ENCODE measurements at places on chromosomes 3 and 15.

- DNase-seq: no peak
Observed at GRCh38 chr3:156642750-156643728, 31.4 kb upstream of the TIPARP start.

GRCh38 chr3:46575577-46576222, 9.6 kb upstream of the LRRC2 start:
- DNase-seq: no peak

DNA sequence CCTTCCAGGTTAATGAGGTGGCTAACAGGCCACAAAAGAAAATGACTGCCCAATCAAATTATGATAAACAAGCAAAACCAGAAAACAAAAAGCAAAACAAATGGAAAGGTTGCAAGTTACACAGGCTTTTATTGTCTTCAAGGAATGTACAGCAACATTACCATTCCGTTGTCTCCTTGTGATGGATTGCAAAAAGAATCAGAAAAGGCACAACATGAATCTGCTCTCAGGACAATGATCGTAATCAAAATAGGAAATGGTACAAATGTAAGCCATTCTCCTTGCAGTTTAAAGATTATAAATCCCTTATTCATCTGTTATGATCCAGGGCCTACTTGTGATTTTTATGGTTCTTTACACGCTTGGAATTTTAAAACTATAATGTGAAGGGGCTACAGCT, 125.8 kb downstream of the ECT2 start:
- no peak for DNase-seq

DNA sequence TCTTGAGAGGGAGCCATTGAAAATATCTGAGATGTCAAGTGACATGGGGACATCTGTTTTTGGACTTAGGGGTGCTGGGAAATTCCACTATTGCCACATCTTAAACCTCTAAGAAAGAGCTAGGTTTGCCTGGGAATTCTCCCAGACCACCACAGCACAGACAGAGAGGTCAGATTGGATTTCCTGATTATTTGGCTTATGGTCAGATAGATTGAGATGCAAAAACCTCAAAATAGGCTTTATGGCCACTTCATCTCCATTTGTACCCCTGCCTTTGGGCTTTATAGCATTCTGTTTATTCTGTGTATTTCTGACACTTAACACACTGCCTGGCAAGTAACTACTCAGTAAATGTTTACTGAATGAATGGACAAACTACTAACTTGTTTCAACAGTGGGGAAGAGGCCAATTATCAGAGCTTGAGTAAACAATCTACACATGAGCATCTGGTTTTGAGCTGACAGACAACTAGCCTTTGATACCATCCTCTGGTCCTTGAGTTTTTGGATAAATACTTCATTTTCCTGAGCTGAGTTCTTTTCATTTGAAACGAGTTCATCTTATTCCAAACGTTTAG, 81.8 kb downstream of the TP63 start:
- DNase-seq: no peak

- DNase-seq: no peak
Observed at GRCh38 chr3:193040836-193041672, 123.4 kb upstream of the MB21D2 start.

DNA sequence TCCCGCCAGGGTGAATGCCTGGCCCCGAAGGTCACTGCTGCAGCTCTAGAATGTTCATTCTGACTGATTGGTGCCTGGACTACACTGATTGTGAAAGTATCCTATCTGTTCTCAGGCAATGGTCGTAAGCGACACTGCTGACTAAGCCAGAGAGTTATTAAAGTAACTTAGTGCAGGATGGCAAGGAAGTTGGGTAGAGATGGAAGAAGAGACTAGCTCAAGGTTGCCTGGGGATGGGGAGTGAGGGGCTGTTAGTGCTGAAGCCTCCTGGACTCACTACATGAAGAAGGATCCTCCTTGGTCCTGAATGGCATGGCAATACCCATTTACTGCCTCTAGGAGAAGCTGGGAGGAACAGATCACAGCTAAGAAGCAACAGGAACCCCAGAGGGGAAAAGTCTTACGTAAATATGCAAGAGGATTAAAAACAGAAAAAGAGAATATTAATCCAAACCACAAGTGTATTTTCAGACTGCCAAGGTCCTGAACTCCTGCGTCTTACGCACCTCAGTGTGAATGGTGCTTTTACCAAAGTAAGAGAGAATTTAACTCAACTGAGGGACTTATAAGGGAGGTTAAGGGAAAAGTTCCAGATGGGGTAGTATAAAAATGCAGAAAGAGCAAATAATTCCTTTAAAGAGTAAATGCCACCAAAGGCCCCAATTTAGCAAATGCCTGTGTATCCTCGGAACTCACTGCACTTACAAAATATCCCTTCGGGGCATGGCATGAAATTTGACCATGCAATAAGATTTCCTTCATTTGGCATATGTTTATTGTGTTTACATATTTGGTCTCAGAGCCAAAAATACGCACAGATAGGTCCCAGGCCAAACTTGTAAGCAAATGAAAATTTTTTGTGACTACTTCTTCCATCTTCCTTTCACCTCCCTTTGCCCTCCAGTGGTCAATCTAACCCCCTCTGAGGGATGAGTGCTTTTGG, 64.0 kb upstream of the DGKG start:
- no peak for DNase-seq

DNA sequence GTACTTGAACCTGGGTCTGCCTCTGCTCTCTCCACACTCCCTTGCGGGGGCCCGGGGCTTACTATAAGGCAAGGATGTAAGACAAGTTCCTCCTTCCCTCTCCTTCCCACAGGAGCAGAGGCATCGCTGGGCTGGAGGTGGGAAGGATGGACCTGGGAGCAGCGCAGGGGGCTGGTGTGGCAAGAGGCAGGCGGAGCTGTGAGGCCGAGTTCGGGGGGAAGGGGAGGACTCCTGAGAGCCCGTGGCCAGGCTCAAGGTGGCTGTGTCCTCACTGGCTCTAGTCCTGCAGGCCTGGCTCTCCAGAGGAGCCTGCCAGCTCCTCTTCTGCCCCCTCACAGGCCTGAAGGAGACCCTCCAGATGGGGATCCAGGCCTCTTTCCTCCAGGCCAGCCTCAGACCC, 1.0 kb upstream of the NR2E3 start:
- no peak for DNase-seq

DNA sequence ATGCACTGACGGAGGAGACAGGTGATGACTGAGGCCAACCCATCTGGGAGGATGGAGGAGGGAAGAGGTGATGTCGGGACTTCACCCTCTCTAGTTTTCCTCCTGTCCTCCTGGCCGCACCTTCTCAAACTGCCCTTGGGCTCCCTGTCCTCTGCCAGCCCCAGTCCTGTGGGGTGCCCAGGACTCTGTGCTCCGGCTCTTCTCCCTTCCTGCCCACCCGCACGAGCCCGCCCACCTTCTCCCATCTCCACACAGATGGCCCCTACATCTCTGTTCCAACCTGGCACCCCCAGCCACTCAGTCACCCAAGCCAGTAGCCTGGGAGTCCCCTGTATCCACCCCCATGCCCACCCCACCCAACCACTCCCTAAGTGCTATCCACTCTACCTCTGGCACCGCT, 206.7 kb upstream of the LINGO1 start:
- DNase-seq: no peak

- no peak for DNase-seq
Observed at GRCh38 chr15:57529748-57530147, 62.0 kb upstream of the MYZAP start.

DNA sequence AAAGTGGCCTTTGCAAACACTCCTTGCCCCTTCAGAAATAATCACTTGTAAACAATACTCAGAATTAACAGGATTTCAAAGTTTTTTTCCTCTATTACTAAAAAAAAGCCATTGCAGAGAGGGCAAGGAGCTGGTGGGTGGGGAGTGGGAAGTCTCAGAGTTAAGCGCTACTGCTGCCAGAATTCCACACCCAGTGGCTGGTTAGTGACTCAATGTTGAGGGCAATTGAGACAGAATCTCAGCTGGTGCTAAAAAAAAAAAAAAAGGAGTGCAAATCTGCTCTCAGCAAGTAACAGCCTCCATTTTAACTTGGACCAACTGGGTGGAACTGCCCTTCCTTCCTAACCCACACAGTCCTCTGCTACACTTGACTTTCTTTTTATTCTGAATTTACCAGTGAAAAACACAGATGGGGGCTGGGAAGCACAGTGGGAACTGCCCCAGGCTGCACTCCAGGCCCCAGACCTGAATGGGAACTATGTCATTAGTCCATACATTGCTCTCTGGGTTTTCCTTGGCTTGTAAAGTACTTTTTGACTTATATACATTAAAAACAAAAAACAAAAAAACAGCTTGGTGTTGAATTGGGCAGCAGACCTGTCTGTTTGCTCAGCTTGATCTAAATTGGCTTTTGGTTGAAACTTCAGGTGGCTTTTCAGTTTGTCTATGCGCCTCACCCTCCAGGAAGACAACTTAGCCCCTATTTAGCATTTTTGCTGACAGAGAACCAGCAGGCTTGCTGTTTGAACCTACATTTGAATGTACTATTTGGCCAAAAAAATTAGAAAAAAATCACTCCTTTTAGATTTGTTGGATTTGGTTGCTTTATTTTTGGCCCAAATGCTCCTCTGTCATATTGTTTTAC, 357.8 kb upstream of the TBL1XR1 start:
- DNase-seq: no peak

DNA sequence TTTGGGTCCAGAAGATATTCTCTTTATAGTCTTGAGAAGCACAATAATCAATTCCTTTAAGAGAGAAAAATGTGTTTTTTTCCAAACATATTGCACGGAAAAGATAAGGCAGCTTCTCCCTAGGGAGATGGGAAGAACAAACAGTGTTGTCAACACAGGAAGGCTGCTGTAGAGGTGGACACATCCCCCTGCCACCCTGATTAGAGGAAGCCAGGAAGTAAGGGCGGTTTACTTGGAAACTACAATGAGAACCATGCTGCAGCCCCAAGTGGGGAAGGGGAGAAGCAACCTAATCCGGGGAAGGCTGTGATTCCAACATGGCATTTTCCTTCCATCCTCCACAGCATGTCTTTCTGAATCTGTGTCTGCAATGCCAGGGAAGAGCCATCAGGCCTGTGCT, 256.9 kb upstream of the TGFBR2 start:
- DNase-seq: no peak

- DNase-seq: no peak
Observed at GRCh38 chr15:32743411-32744140, 25.8 kb downstream of the GREM1 start.

DNA sequence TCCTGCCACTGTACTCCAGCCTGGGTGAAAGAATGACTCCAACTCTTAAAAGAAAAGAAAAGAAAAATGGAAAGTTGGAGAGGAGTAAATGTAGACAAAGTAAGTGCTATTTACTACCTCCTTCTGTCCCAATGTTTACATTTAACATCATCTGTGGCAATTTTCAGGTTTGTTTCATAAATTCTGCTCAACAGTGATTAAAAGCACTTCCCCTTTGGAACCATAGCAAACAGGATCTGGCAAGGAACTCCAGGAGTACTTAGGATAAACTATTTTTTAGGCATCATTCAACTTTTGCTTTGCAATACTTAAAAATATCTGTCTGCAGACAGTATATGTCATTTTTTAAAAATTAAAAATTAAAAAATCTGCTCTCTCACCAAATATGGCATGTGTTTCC, 5.5 kb upstream of the CX3CR1 start:
- no peak for DNase-seq

GRCh38 chr15:41620536-41621199, 39.5 kb upstream of the MGA start:
- DNase-seq: no peak

DNA sequence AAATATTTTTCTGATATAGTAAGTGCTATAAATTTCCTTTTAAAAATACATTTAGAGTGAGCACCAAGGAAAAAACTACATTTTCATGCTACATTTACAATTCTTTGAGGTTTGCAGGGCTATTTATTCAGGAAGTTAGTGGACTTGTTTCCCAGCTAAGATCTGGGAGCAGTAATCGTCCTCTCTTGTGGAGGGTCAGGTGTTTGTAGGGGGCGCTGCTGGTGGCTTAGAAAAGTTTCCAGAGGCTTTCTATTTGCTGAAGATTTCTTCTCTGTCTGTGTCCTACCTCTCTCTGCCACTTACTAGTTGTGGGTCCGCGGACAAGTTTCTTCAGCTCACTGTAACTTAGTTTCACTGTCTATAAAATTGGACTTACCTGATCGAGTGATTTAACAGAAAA, 163.9 kb downstream of the PEX5L start:
- no peak for DNase-seq

DNA sequence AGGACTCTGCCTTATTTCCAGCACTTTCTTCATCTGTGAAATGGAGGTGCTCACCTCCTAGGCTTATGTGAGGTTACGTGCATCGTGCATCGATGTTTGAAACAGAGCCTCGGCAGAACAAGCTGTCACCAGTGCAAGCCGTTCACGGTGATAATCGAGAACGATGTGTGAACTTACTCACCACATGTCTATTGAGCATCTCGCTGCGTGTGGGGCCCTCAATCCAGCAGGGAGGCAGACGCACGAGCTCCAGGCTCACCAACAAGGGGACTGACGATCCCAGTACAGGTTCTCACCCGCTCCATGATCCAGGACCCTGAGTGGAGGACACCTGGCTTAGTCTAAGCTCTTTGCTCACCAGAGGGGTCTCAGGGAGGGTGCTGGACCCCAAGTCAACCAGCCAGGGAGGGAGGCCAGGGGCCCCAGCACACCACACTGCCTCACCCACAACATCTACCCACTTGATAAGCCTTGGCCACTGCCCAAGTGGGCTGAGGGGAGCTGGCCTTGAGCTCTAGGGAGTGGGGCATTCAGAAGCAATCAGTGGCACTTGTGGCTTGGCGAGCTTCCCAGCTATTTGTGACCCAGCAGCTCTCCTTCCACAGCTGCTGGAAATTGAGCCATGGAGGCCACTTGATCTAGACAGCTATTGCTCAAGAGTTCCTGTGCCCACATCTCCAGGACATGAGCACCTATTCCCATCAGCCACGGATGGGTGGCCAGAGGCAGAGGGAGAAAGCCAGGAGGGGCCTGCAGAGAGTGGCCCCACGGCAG, 34.4 kb upstream of the SLC6A1 start:
- no peak for DNase-seq

DNA sequence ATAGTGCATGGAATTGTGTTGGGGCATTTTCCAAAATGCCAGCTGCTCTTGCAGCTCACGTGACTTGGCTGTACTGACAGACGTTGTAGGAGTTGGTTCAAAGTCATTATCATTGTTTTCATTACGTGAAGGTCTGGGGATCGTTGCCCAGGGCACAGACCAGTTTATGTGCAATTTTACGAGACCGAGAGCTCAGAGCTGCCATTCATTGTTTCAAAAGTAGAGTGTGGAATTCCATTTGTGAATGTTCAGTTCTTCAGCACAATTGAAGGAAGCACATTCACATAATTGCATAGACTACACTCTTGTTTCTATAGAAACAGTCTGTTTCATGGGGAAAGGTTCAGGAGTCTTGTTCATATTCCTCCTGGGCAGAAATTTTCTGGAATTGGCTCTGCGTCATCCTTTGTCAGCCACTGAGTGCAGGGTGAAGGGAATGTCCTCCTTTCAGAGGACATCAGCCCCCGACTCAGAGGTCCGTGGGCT, 54.5 kb downstream of the GABRG3 start:
- DNase-seq: no peak

GRCh38 chr3:85979034-85979433, 1011.9 kb downstream of the VGLL3 start:
- DNase-seq: no peak

- no peak for DNase-seq
Observed at GRCh38 chr3:100844063-100844936, 135.0 kb downstream of the TFG start.

- no peak for DNase-seq
Observed at GRCh38 chr15:79804838-79805237, 92.0 kb downstream of the MTHFS start.

All from activated CD4-positive, alpha-beta T cell treated with anti-CD3 and anti-CD28 coated beads for 48 hours (primary cell).